ENCODE measurements at places on chromosomes 12 and 14.

DNA sequence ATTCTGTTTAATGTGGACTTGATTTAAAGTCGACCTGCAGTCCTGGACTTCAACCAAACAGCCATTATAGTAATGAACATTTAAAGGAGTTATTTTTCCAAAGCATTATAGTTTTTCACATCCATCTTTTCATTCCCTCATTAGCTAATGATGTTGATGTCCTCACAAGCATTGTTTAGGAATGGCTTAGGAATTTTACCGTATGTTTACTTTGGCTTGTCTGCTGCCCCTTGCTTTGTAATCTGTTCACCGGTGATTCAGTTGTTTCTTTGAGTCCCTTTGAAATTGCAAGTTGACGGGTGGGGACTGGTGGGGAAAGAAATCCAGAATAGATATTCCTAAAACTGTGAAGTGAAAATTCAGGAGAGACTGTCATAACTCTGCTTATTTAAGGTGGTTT is 25.4 kb downstream of the PRKCH start:
- DNase-seq, result no peak

GRCh38 chr14:24565766-24566165 is 10.3 kb downstream of the CTSG start:
- no peak for DNase-seq

DNA sequence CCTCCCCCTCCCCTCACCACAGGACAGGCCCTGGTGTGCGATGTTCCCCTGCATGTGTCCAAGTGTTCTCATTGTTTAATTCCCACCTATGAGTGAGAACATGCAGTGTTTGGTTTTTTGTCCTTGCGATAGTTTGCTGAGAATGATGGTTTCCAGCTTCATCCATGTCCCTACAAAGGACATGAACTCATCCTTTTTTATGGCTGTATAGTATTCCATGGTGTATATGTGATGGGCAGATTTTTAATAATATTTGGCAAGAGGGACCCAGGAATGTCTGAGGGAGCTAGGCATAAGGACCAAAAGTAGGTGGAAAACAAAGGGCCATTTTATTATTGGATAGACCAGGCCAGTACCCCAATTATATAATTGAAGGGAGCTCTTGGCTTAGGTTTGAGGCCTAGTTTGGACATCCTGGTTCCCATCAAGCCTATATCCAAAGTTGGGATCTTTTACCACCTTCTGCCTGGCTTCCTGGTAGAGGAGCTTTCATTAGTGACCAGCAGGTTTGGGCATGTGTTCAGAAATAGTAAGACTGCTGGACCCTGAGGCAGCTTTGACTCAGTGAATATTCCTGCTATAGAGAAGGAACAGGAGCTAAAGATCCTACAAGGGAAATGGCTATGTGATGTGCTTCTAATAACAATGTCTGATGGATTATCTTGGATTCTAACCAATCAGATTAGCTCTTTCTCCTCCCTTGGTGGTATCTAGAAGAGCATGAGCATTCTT is 76.0 kb downstream of the CAND1 start:
- DNase-seq, result no peak

- DNase-seq, result peak; percentile 61
These were observed at the start of gene TSPAN11 for GRCh38 chr12:30926243-30927221. Gene TSPAN11, plus strand, starts transcription at chr12:30926748. Its CDS starts 27,244 bp downstream, at chr12:30953992.

DNA sequence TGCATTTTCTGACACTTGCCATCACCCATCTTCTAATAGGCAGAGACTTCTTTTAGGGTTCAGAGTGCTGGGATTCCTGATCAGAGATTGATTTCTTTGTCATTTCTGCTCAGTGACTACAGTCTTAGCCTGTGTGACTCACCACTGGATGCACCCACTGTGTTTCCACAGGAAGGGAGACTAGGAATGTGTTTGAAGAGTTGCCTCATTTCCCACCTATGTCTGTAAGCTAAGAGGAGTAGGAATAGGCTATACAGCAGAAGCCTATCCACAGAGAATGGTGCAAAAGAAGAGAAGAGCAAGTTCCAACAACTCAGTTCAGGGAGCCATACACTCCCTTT is 60.2 kb upstream of the ACTN1 start:
- DNase-seq, result peak; percentile 78

GRCh38 chr12:121003650-121004049 is 12.6 kb downstream of the C12orf43 start:
- DNase-seq, result no peak

GRCh38 chr12:75302225-75302624 is 27.9 kb downstream of the CAPS2 start:
- no peak for DNase-seq

DNA sequence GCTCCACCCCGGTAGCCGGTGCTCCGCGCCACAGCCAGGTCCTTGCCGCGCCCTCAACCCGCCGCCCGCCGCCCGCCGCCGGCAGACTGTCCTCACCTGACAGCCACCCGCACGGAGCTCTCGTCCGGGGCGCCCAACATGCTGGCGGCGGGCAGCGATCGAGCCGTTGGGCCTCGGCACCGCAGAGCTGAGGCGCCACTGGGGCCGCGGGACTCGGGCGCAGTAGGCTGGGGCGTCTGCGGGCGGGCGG is 164 bp downstream of the KIF21A start:
- DNase-seq, result no peak

DNA sequence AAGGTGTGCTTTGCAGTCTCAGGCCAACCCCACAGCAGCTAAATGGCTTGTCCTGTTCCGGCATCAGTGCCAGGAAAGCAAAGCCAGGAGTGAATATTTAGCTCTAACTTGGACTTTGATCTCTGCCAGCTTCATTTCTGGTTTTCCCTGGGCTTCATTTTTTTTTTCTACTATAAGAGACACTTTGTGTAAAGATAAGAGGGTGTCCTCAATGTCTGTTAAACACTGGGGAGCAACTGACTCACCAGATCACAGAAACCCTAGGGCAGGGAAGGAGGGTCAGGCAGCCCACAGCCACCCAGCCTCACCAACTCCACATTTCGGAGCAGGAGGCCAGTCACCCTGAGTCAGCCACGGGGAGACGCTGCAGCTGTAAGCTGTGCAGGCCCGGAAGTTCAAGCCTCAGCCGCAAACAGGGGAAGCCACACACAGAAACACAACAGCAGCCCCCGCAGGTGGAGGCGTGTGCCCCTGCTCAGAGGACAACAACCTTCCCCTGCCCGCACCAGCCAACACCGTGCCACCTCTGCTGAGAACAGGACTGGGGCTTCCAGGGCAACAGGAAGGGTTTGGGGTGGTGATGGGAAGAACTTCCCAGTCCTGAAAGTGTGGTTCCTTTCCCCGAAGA is 6.3 kb downstream of the TNFRSF1A start:
- DNase-seq, result peak; percentile 82

GRCh38 chr12:60240891-60241290 is 645.1 kb downstream of the SLC16A7 start:
- peak; percentile 35 for DNase-seq

GRCh38 chr12:8849876-8850275 is 27.5 kb downstream of the A2ML1 start:
- no peak for DNase-seq

DNA sequence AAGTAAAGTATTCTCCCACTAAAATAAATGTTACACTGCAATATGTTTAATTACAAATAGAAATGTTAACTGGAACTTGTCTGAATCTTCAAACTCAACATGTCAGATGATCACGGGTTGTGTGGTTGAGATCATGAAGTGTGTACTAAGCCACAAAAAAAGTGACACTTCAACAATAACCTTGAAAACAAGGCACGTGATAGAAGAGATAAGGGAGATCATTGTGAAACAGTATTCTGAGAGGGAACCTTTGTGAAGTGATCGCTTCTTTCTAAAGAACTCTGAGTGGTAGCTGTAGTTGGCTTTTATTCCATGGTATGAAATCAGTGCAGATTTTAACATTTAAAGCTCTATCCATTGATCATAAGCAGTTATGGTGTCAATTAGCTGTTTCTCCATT is 60.0 kb downstream of the LIN52 start:
- no peak for DNase-seq

DNA sequence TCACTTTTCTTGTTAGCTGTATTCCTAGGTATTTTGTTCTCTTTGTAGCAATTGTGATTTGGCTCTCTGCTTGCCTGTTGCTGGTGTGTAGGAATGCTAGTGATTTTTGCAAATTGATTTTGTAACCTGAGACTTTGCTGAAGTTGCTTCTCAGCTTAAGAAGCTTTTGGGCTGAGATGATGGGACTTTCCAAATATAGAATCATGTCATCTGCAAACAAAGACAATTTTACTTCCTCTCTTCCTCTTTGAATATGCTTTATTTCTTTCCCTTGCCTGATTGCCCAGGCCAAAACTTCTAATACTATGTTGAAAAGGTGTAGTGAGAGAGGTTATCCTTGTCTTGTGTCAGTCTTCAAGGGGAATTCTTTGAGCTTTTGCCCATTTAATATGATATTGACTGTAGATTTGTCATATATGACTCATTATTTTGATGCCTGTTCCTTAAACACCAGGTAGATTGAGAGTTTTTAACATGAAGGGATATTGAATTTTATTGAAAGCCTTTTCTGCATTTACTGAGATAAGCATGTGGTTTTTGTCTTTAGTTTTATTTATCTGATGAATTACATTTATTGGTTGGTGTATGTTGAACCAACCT is 26.7 kb downstream of the CLECL1 start:
- no peak for DNase-seq

- peak; percentile 56 for DNase-seq
These were observed 52.0 kb downstream of the RASSF9 start for GRCh38 chr12:85784096-85784720.

GRCh38 chr14:44271637-44272036 is 235.4 kb downstream of the FSCB start:
- no peak for DNase-seq

DNA sequence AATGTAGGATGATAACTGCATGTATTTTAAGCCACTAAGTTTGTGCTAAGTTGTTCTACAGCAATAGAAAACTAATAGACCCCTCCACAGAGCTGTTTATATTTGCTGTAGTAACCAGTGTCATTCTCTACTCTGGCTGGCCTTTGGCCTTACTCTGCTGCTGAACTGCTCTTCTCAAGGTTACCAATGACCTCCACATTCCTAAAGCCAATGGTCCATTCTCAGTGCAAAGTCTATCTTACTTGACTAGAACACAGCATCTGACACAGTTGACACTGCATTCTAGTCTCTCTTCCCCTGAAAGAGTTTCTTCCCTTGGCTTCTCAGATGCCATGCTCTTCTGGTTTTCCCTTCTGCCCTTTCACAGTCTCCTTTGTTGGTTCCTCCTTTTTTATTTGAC is 154.8 kb upstream of the CRY1 start:
- no peak for DNase-seq

GRCh38 chr12:79933532-79934264 is 1.2 kb downstream of the PPP1R12A start:
- peak; percentile 8 for DNase-seq

GRCh38 chr14:94821705-94822104 is 51.8 kb upstream of the GSC start:
- DNase-seq, result no peak

GRCh38 chr12:127987199-127987901 is 279.6 kb upstream of the TMEM132C start:
- peak; percentile 83 for DNase-seq

DNA sequence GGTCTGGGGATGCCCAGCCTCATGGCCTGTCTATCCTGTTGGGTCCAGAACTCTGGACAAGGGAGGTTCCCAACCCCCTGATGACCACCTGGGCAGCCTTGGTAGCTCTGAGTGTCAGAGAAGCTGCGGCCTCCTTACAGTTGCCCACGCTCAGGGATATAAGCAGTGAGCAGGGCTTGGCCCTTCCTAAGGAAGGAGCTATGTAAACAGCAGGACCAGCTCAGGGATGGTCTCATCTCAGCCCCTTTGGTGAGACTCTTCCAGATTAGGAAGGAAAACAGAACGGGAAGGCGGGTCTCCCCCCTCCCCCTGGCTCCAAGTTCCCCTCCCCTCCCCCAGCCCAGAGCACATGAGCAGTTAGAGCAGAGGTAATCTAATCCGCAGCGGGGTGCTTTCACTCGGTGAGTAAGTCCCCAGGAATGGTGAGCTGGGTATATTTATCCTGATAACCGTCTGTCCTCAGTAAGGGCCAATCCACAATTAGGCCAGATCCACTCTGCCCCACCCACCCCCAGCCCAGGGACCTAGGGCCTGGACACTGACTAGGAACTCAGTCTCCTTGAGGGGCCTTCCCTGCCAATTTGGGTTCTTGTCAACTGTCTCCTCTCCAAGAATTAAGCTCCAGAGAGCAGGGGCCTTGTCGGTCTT is 29.5 kb upstream of the RPLP0 start:
- DNase-seq, result peak; percentile 98

DNA sequence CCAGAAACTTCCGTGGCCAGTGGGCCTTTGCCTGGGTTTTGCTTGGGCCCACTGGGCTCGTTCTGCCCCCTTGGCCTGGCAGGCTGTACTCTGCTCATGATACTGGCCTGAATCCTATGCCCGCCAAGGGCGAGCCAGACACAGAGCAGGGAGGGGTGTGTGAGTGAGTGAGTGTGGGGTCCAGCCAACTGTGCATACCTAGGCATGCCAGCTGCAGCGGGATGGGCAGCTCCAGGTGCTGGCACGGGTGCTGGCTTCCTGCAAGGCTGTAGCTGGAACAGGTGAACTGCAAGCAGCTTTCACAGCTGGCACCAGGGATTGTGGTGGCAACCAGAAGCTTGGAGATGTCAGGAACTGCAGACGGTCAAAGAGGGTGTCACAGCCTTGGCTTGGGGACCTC is 1276.4 kb downstream of the SLC16A7 start:
- DNase-seq, result no peak

DNA sequence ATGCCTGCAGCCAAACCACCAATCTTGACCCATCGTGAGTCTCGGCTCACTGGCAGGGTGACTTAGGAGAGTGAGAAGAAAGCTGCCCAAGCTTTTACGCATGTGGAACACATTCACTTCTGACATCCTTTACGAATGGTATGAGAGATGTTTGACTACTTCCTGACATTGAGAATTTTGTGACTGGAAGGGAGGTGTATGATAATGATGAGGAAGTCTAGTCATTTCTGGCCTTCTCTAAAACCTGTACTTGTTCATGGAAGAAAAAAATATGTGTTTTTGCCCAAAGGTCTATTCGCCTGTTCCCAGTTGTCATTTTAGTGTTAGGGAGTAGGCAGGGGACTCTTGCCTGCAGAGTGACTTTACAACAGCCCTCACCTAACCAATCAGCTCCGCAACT is 227.2 kb upstream of the ATP2B1 start:
- DNase-seq, result no peak

- peak; percentile 51 for DNase-seq
These were observed 56.5 kb downstream of the SLC38A1 start for GRCh38 chr12:46212108-46212982.

- no peak for DNase-seq
These were observed 8.6 kb downstream of the EDDM3A start for GRCh38 chr14:20754308-20754707.

- no peak for DNase-seq
These were observed 47.6 kb upstream of the FOXJ2 start for GRCh38 chr12:7984900-7985299.

GRCh38 chr12:131927110-131928079 is 1.7 kb upstream of the PUS1 start:
- no peak for DNase-seq

Data from fibroblast of skin of abdomen (primary cell).